RWPE2 (cell line): ENCODE measurements at places on chromosomes 7 and 10.

DNA sequence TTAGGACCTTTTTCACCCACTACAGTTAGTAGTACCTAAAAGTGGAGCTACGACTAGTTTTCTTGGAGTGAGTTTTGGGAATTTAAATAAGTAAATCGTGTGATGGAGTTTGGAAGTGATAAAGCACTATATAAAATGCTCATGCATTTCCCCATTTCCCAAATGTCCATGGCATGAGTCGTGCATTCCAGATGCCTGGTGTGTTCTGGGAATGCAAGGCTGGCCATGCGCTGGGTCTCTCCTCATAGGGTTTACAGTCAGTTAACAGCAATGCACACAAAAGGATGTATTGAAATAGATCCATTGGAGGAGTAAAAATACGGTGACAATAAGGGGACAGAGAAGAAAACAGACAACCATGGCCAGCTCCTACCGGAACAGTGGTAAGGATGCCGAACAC is 149.8 kb downstream of the DPP6 start:
- DNase-seq, result no peak

DNA sequence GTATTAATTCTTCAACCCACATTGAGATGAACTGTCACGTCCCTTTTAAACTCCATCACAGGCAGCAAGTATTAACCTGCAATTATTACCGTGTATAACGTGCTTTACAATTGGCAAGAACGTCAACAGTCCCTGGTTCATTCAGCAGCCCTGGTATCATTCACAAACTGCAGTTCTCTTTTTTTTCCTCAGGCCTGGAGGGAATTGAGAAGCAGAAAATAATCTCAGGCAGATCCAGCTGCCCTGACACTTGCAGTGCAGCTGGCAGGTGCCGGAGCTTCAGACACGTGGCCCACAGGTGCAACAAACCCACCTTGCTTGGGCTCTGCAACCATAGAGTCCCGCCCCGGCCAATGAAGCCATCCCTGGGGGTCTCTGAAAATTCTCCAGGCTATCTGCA is 137.3 kb downstream of the PLXNA4 start:
- no peak for DNase-seq

- peak; percentile 24 for DNase-seq
These were observed 136.5 kb upstream of the UNC5B start for GRCh38 chr10:71075759-71076472.

DNA sequence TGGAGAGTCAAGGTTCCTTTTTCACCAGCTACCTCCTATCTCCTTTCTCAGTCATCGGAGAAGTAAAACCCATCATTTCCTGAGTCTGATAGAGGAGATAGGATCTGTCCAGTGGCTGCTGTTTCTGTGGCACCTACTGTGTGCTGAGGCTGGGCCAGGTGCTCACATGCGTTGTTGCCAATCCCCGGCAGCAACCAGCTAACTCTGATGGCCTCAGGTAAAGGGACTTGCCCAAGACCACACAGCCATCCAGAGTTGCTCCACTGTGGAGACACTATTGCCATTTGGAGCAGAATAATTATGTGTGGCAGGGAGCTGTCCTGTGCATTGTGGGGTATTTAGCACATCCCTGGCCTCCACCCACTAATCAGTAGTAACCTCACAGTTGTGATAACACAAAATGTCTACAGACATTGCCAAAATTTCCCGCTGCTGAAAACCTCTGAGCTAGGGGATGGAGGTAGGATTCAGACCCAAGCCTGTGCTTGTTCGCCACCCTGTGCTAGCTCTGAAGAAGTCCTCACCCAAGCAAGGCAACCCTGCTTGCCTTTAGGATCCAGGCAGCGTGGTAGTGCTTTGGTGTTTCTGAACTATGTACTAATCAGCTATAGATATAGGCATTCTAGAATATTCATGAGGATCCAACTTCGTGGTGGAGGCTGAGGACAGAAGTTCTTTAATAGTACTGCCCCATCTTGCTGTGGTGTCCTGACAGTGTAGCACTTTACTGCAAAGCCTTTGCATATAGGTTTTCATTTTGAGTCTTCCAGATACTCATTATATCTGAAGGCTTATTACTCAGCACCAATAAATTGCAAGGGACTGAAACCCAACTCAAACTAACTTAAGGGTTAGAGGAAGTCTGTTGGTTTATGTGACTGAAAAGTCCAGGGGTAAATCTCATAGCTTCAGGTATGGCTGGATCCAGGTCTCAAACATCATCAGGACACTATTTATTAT is 164.6 kb downstream of the GRK5 start:
- no peak for DNase-seq

DNA sequence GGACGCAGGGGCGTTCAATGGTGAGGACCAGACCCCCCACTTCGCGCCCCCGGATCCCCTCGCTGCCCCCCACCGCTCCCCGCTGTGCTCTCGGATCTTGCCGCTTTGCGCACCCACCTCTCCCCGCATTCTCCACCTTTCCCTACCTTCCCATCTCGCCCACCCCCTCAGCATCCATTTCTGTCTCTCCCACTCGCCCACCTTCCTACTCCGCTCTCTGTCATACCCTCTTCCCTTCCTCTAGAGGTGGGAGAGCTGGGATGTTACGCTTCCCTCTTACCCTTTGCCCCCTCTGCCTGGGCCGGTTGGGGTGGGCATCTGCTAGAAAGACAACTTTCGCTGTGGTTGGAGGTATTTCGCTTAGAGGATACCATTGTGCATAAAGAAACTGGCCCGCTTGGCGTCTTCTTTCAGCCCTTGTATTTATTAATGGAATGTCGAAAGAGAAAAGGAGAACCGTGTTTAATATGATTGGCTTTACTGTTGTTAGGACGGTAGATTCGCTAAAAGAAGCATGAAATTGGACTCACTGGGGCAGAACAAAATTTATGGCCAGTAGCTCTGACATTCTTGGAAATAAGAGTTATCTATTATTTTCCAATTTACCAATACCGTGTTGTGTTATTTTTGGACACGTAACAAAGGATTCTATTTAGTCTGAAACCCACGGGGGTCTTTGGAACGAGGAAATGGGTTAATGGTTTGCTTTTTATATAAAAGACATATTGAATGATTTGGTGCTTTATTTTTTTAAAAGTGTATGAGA is 873 bp downstream of the PRKAR2B start:
- DNase-seq, result no peak

GRCh38 chr10:69057951-69058297 is 30.0 kb upstream of the SRGN start:
- no peak for DNase-seq

GRCh38 chr7:101673951-101674350 is 44.9 kb upstream of the MYL10 start:
- DNase-seq, result no peak

DNA sequence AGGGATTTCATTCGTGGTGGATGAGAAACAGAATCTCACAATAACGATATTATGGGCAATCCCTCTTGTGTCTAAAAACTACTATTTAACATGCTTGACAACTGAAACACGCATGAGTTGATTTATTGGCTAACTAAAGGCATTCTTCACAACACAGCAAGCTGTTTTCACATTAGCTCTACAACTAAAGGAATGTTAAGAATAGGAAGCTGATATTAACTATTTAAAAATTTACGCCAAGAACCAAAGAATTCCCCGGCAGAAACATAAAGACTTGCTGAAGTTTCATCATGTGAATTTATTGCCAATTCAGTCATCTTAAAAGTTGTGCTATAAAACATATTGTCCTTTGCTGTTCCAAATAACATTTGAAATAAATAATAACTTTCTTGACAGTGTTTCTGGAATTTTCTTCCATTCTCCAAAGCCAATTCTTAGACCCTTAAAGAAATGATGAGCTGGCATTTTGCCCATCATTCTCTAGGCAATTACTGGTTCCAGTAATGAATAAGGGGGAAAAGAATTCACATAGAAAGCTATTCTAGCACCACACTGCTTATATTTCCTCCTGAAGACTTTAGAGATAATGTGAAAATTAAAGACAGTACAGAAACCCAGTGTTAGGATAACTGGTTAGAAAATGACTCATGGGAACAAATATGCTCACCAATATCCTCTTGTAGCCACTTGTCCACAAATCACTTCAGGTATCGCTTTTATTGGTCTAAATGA is 233.1 kb downstream of the PARD3 start:
- DNase-seq, result no peak

- DNase-seq, result no peak
These were observed 315.7 kb downstream of the TNS3 start for GRCh38 chr7:47266131-47266706.

GRCh38 chr10:67086327-67087134 is 160.7 kb downstream of the LRRTM3 start:
- DNase-seq, result no peak

DNA sequence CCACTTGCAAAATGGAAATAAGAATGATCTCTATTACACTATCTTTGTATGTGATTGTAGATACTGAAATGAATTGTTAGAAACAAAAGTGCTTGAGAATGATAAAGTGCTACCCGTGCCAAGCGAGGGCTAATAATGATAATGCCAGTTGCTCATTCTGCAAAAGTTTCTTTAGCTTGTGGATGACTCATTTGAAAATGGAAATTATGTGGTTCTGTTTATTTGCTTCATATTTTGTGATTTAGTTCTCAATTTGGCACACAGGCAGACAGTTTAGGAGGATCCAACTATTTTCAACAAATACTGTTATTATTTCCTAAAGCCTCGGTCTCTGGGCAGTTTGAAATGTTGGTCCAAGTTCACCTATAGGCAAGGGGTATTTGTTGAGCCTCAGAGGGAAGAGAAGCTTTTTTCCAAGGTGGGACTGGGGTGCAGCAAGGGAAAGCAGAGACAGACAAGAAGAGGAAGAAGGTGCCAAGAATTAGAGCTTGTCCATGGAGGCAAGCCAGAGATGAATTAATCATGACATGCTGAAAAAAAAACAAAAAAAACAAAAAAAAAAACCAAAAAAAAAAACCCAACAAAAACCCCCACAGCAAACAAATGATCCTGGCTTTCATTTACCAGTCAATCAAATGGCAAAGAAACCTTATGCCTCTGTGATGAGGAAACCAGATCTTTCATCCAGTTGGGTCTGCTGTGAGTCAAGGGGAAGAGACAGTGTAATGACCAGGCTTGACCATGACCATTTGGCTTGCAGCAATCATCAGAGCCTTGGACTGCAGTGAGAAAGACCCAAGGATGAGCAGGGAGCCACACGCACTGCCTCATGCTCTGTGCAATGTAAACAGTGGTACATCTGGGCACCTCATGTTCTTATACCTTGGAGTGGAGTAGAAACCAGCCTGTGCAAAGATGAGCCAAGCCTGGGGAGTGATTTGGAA is 285.0 kb upstream of the HABP2 start:
- no peak for DNase-seq

DNA sequence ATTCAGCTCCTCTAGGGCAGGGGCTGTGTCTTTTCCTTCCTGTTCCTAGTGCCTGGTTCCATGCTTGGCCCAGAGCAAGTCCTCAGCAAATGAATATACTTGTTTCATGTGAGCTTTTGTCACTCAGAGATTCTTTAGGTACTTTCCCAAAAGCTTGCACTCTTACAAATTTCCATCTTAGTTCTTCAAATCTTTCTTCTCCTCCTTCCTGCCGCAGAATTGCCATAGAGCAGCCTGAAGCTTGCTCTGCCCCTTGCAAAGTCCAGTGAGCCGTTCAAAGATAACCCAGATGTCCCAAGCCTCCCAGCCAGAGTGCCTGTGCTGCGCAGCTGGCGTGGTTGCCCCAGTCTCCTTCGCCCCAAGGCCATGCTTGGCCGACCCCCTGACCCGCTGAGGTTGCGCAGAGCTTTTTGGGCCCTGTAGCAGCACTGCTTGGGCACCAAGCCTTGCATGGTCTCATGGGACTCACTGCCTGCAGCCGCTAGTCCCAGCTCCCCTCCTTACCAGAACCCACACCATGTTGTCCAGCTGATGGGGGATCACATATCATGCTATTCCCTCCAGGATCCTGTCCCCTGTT is 20.7 kb downstream of the CHST3 start:
- no peak for DNase-seq
